ENCODE measurements at places on chromosomes 2 and 18.

DNA sequence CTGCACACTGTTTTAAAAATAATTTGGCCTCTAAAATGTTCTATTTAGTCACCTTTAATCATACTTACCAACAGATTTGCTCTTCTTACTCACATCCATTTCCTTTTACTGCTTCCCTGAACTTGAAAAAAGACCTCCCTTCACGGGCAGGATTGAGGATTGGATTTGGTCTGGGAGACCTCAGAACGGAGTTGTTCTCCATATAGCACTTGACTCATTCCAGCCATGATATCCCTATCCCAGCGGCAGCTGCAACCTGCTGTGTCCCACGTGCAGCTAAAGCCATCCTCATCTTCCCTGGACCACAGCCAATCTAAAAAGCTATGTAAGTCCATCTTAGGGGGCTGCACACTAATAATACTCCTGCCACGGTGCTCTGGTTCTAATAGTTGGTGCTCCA lies 97.0 kb upstream of the PTPRM start:
- DNase-seq: no peak

GRCh38 chr2:52794581-52794980 lies 973.0 kb upstream of the CHAC2 start:
- no peak for DNase-seq

- no peak for DNase-seq
These were observed 2.0 kb upstream of the CD28 start for GRCh38 chr2:203704430-203704829.

DNA sequence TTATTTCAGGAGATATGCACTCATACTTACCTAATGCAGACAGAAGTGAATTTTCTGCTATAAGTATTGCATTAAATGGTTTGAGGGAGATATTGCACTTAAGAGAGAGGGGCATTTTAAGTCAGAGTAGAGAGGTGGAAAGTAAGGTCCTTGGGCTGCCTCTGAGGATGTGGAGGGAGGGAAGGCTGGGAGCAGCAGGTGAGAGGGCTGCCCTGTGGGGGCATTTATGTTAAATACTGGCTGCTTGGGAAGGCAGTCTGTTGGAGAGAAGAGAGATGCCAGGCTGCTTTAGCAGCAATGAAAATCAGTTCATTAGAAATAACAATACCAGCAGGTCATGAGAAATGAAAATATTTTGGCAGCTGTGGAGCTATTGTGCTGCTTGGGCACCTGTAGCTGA lies 576.2 kb upstream of the HS6ST1 start:
- no peak for DNase-seq

- DNase-seq: no peak
These were observed 14.4 kb downstream of the NGEF start for GRCh38 chr2:232998666-232998985.

- no peak for DNase-seq
These were observed 12.2 kb upstream of the BOD1L2 start for GRCh38 chr18:57134618-57135135.

- DNase-seq: no peak
These were observed 195.1 kb downstream of the TMEM247 start for GRCh38 chr2:46674488-46674887.

DNA sequence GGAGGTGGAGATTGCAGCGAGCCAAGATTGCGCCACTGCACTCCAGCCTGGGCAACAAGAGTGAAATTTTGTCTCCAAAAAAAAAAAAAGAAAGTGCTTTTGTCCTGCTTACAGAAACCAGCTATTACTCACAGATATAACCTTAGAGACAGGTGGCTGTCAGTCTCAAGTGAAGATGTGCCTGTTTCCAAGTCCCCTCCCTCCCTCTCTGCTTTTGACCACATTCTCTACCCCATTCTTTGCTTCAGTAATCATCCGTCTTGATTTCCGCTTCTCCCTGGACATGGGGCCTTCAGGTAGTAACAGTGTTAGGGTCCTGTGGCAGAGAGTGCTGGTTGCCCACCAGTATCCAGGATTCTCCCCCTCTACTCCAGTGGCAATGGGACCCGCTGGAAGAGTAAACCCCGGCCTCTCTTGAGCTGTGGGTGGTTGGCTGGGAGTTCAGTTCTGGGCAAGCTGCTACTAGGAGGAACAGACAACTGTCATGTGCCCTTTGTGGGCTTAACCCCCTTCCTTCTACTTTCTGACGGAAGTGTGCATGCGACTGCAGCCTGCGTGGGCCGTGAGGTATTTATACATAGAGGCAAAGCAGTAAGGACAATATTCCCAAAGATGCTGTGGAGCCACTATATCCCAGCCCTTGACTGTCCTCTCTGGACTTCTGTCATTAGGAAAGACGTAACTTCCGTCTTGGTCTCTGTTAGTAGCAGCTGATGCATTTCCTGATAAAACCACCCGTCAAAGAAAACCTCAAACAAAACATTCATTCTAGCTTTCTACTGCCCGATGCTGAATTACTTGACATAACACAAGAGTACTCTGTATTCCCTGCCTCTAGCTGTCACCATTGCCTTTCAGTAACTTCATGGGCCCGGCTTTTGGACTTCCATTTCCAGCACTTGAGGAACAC lies 17.8 kb downstream of the PDCL3 start:
- peak; percentile 33 for DNase-seq

- DNase-seq: no peak
These were observed 17.8 kb downstream of the RASGRP3 start for GRCh38 chr2:33494155-33494779.

DNA sequence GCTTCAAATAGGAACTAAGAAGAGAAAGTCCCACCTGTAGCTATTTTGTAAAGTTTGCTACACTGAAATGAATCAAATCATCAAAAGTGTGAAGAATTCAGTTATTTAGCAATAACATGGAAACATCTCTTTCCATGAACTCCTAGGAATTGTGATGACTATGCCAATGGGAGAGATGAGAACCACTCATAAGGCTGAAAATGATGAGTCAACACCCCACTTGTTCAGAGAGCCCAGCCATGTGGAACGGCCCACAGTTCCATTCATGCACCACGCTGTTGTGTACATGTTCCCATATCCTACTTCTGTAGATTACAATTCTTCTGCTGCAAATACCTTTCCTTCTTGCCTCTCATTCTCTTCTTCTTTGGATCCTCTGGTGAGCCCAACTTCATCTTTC lies 645.5 kb upstream of the ID2 start:
- DNase-seq: no peak

DNA sequence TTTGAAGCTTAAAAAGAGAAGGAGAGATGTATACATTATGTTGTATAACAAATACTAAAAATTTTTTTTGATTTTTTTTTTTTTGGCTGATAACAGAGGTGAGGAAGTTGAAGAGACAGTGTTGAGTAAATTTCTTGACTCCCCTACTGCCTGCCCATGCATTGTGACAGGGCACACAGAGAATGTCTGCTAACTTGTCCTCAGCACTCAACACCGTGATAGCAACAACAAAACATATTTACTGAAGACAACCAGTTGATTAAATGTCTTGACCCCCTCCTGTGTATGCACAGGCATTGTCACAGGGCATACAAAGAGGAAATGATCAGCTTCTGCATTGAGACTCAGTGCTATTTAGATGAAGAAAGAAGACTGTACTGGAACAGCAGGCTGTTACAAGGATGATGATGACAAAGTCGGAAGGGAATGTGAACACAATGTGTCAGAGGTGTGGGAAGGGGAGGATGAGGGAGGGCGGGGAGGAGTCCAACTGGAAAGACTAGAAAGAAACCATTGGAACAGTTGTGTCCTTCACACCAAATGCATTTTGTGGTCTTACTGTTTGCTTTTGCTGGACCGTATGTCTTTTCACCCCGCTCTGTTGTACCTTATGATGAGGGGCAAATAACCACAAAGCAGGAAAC lies 89.5 kb downstream of the CERS6 start:
- no peak for DNase-seq
